ENCODE measurements at places on chromosomes 3 and 15.

DNA sequence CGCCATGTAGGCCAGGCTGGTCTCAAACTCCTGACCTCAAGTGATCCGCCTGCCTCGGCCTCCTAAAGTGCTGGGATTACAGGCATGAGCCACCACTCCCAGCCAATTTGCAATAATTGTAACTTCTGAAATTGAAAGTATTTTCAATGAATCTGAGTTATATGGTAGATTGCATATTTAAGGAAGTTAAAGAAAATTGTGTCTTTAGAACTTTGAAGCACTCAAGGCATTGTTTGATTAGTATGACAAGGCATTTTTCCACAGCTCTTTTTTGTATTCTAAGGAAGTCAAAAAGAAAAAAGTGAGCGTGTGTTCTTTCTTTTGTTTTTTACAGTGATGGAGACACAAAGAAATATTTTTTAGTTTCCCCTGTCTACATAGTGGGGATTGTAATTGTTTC is 15.7 kb upstream of the RPLP1 start:
- no peak for DNase-seq

- no peak for DNase-seq
These were observed 161.2 kb upstream of the TMCO5A start for GRCh38 chr15:37773111-37773860.

GRCh38 chr15:38670128-38671005 is 105.8 kb upstream of the RASGRP1 start:
- DNase-seq: no peak

DNA sequence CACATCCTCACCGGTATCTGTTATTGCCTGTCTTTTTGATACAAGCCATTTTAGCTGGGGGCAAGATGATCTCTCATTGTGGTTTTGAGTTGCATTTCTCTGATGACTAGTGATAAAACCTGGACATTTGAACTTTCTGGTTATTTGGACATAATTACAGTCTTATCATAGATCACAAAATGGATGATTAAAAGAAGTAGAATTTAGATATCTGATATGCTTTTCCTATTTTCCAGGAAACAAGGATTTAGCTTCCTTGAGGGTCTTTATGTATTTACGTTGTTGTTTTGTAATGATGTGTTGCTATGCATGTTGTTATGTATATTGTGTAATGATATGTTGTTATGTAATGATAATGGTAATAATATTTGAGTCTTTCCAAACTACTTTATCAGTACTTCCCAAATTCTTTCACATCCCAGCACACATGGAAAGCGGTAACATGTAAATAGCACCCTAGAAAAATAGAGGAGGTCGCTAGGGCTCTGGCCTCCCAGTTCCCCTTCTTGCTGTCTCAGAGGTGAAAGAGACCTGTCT is 53.8 kb downstream of the GJD2 start:
- DNase-seq: no peak

- no peak for DNase-seq
These were observed 378.7 kb downstream of the ZBBX start for GRCh38 chr3:167001374-167001773.
